Ammon's horn (tissue), 1 donor: ENCODE measurements at places on chromosomes 4 and X.

DNA sequence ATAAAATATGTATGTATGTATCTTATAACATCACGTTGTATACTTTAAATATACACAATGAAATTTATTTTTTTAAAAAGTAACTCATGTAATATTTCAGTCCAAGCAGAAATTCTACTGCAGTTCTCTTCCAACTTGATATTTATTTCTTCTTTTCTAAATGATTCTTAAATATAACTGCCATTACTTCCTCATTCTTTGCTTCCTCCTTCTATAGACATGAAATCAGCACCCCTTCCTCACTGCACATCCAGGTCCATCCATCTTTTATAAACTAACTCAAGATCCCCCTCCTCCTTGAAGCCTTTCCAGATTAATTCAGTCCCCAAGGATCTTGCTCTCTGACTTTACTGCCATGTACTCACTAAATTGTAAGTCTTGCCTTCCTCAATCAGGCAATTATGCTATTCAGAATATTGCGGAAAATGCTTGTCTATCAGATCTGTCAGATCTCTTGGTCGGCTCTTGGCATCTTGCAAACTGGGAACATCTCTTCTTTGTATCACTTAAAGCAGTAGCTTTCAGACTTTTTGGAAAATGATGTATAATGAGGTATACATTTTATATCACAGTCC, 3.7 kb downstream of the GPRIN3 start:
- no peak for DNase-seq

DNA sequence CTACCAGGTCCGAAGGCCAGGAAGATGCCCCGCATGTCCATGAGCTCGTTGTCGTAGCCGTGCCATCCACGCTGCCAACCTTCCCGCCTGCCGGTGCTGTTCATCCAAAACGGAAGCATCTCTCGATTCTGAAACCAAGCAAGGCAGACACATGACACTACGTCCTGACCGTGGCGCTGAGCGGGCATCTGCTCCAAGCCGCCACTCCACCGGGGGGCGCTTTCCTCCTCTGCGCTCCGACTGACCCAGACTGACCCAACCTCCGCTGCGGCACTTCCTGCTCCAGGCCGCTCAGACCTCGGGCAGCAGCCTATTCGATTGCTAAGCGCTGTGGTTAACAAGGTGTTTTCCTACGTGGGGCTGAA, 120.5 kb downstream of the ENPP6 start:
- DNase-seq: peak; percentile 55

DNA sequence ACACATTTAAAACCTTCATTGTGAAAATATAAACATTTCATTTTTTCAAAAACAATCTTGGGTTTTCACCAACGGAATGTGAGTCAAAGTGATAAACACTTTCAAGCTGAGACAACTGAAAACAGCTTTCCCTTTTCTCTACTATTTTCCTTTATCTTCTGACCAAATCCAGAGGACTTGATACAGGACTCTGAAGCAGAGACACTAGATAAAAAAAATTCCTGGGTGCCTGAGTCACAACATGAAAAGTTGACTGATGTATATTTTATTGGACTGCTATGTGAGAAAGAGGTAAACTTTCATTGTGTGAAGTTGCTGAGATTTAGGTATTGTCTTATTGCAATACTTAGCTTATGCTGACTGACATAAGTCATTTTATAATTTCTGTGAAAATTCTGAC, 411.2 kb downstream of the SPOCK3 start:
- no peak for DNase-seq

GRCh38 chr4:3342182-3342854, 49.5 kb downstream of the RGS12 start:
- DNase-seq: no peak

GRCh38 chr4:143109376-143109775, 75.3 kb upstream of the USP38 start:
- DNase-seq: no peak

DNA sequence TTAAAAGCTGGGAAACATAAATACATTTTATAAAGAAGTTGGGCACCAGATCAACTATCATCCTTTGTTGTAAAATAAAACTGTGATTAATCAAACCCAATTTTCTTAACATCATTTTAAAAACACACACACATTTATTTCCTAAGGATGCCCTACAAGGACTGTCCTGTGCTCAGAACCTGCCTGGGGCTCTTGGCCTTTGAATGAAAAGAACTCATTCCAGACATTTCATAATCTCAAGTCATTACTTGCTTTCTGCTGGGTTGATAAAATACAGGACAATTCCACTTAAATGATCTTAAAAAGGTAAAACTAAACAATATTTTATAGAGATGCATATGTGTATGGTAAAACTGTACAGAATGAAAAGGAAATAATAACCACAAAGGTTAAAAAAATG, 2.8 kb downstream of the SH3D19 start:
- DNase-seq: no peak

- DNase-seq: peak; percentile 10
Measured at GRCh38 chr4:87624698-87625097, 16.4 kb downstream of the DSPP start.

GRCh38 chr4:37528166-37528885, 157.8 kb downstream of the RELL1 start:
- DNase-seq: peak; percentile 23

DNA sequence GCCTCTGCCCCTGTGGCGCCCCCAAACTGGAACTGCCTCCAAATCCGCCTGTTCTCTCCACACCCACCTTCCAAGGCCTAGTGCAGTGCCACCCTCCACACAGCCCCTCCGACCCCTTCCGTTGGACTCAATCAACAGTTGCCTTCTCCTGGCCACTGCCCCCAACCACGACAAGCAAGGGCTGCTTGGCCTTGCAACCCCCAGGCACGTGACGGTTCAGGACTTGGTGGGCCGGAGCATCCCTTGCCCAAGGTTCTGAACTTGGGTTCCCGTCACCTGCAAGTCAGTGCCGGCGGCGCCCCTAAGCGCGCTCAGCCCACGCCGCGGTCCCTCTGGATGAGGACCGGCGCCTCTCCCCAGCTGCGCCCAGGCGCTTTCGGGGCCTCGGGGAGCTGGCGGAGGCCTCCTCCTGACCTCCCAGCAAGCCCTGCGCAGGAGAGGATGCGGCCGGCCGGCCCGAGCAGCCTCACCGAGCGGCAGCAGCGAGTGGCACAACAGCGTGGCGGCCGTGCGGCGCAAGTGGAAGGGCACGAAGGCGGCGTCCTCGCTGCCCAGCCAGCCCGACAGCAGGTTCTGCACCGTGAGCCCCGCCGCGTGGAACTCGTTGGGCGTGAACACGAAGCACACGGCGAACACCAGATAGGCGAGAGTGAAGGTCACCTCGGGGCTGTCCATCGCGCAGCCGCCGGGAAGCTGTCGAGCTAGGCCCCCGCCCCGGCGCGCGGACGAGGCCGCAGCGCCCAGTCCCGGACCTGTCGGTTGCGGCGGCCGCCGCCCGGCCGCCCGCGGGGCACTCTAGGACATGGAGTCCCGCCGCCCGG, 750 bp downstream of the TMEM129 start:
- DNase-seq: peak; percentile 43

DNA sequence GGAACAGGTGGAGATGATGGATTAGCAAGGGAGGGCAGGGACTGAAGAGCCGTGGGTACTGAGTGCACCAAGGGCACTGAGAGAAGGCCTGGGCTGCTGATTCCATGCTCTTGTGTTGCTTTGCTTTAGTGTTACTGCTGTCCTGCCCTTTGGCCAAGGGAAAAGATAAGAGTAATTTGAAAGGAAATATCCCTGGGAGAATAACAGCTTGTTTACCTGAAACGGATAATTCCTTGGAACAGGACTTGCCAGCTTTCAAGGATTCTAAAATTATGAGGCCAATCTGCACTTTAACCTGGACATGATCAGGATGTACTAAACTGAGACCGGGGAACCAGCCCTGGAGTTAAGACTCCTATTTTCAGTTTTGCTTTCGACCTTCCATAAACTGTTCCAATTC, 20.4 kb downstream of the FAM9C start:
- DNase-seq: no peak

- peak; percentile 31 for DNase-seq
Measured at GRCh38 chrX:48683411-48683982, at the start of gene WAS. TSS of gene WAS (plus strand) at chrX:48683799. CDS start at chrX:48683854, 55 bp downstream.

DNA sequence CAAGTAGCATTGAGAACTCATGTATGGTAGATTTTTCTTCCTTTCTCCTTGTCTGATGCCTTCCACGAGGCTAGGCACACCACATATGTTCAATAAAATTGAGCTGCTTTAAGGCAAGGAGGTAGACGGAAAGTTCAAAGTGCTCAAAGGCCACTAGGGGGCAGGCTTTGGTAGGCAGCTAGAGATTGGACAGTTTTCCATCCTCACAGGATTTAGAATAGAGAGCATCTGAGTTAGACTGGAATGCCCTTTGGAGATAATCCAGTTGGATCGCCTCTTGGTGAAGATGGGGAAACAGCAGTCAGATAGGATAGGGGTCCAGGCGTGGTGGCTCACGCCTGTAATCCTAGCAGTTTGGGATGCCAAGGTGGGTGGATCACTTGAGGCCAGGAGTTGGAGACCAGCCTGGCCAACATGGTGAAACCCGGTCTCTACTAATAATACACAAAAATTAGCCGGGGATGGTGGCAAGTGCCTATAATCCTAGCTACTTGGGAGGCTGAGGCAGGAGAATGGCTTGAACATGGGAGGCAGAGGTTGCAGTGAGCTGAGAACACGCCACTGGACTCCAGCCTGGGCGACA, 30.4 kb downstream of the ELF4 start:
- peak; percentile 76 for DNase-seq

- no peak for DNase-seq
Measured at GRCh38 chrX:4240541-4241194, 527.2 kb upstream of the PRKX start.

DNA sequence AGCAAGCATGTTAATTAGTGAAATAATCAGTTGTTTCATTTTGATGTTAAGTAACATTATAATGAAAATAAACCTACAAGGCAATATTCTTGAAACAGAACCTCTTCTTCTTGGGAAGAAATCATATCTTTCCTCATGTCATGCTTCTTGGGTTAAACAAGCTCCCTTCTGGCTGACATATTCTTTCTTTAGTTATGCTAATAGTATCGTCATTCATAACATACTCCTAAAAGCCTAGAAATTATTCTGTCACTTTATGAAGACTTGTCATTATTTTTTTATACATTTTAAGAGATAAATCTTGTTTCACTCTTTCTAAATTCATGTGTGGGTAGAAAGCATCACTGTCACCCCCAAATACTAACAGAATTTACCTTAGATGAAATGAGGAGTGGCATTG, 1047.0 kb upstream of the GRID2 start:
- DNase-seq: no peak

- DNase-seq: peak; percentile 21
Measured at GRCh38 chrX:2320580-2321327, 180.0 kb downstream of the DHRSX start.

DNA sequence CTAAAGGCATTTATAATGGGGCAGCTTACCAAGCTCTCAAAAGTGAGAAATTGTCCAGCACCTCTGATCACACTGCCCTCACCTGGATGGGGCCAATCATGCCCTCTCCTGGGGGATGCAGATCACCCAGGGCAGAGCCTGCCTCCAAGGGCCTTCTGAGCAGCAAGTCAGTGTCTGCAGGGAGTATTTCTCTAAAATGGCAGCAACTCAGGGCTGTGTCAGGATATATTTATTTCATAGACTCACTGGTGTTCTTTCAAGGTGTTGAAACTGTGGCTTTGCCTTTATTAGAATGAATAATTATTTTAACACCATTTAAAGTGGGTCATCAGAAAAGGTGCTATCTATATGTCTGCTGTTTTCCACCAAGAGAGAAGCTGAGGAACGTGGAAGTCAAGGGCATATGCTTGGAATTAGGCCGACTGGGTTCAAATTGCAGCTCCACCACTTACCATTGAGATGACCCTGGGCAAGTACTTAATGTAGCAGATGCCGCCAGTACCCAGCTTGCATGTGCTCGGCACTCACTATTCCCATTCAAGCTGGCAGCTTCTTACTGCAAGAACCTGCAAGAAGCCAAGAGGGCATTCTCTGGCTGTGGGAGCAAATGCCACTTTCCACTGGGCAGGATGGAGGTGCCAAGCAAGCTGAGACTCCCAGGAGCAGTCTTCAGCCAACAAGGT, 590.0 kb downstream of the BCOR start:
- DNase-seq: no peak

DNA sequence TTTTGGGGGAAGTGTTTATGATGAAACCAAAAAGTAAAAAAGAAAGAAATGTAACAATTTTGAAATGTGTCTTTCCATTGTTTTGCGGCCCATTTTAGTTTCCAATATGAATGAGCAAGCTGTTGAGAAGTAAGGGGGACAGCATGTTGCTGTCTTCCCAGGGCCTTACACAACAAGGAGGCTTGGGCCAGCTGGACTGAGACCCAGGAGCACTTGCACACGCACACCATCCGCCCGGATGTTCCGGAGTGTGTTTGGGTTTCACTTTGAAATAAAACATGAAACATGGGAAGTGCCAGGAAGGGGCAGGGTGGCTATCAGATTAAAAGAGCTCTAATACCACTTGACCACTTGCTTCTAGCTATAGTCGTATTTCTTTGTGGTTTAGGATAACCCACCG, 144.4 kb downstream of the NHS start:
- no peak for DNase-seq

GRCh38 chr4:143882892-143883291, 22.5 kb downstream of the GYPE start:
- no peak for DNase-seq

DNA sequence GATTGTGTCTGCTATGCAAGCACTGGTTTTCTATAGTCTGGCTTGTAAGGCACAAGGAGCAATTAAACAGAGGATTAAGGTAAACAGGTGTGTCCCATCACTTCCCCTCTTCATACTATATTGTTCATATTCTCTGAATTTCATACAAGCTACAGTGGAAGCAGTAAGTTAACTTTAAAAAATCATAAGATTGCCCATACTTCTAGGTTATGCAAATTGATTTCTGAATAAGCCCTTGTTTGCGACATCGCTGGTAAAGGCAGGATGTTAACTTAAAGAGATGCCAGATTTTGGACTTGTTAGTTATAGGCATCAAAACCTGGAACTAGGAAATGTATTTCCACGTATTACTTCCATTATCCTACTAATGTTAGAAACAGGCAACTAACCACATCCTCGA, 1.0 kb upstream of the TMEM131L start:
- no peak for DNase-seq

GRCh38 chr4:68630371-68630770, 40.1 kb downstream of the UGT2B15 start:
- no peak for DNase-seq

- peak; percentile 6 for DNase-seq
Measured at GRCh38 chrX:31508338-31508737, 436.5 kb upstream of the FTHL17 start.

- no peak for DNase-seq
Measured at GRCh38 chr4:76801621-76802235, 96.2 kb downstream of the SOWAHB start.

GRCh38 chr4:160136021-160136420, 1033.1 kb downstream of the RAPGEF2 start:
- DNase-seq: no peak

DNA sequence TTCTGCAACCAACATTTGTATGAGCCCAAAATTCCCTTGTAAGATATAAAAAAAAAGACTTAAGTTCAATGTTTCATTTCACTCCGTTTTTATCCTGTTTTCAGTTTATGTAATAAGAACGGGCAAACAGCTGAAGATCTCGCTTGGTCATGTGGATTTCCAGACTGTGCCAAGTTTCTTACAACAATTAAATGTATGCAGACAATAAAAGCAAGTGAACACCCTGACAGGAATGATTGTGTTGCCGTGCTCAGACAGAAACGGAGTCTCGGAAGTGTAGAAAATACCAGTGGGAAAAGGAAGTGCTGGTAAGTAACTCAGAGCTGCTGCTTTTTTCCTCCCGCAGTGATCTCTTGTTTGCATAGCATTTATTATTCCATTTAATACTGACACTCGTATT, 2.8 kb downstream of the ANKRD37 start:
- peak; percentile 18 for DNase-seq

GRCh38 chr4:16027626-16028025, 56.2 kb downstream of the PROM1 start:
- no peak for DNase-seq
